ENCODE measurements at places on chromosomes 16 and 17.
A peak's percentile ranks its signal among the peaks of the same experiment; 100 is the strongest.

GRCh38 chr17:32388613-32389459, 38.9 kb downstream of the ZNF207 start:
- no peak for DNase-seq

- DNase-seq = no peak
Measured at GRCh38 chr17:3986939-3987335, 22.7 kb upstream of the ATP2A3 start.

GRCh38 chr17:74283371-74283673, 9.3 kb downstream of the DNAI2 start:
- DNase-seq = no peak

GRCh38 chr17:2082003-2082781, 27.3 kb downstream of the HIC1 start:
- no peak for DNase-seq

- no peak for DNase-seq
Measured at GRCh38 chr17:75041656-75042280, 5.0 kb downstream of the ATP5PD start.

GRCh38 chr16:61681673-61682072, 354.6 kb downstream of the CDH8 start:
- no peak for DNase-seq

DNA sequence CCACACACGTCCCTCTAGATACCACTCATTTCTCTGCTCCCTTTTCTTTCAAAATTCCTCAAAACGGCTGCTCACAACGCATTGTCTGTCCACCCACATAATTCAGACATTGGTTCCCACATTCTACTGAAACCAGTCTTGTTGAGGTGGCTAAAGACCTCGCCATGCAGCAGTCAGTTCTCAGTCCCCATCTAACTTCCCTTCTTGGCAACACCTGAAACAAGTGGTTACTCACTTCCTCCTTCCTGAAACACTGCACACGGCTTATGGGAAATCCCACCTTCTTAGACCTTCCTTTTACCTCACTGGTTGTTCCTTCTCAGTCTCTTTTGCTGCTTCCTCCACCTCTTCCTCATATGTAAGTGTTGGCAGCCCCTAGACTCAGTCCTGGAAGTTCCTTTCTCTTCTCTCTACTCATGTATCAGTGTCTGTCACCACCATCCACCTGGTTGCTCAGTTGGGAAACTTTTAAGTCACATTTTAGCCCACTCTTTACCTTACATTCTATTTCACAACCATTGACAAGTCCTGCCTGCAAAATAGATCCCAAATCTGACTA, 277.1 kb downstream of the CEP112 start:
- no peak for DNase-seq

- DNase-seq = no peak
Measured at GRCh38 chr16:56977216-56977615, 12.1 kb upstream of the NLRC5 start.

- no peak for DNase-seq
Measured at GRCh38 chr17:50642071-50642721, 7.5 kb downstream of the ABCC3 start.

- no peak for DNase-seq
Measured at GRCh38 chr17:42275527-42276358, 448 bp downstream of the STAT5B start.

DNA sequence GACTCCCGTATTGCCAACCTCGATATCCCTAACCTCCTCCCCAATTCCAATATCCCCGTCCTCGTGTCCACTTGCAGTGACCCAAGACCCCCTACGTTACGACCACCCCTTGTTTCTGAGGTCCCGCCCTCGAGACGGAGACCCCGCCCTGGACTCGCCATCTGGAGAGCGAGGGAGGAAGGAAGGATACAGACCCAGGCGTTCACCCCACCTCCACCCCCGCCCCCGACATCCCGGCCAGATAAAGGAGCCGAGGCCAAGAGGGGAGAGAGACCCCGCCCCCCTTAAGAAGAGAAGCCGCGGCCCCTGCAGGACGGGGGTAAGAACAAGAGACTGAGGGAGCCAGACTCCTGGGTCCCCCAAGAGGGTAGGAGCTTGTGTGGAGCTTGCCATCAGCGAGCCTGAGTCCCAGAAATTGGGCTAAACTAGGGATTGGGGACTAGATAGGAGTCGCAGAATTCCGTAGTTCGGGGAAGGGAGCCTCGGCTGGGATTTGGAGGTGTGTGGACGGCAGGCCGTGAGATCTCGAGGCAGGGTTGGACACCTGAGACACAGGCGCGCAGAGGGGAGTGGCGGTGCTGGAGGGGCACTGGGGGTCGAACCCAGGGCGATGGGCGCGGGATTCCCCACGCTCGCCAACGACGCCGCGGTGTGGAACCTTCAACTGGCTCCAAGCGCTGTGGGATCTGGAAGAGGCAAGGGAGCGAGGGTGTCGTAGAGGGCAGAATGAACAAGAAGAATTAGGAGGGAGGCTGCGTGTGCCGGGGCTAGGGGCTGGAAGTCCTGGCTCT, at the start of gene BCL6B:
Gene BCL6B, plus strand, starts transcription at position 270 of the 791 bp plus-strand sequence. CDS start 622 bp downstream, outside the sequence.
- DNase-seq = no peak

- peak; percentile 77 for DNase-seq
Measured at GRCh38 chr17:77437017-77437416, 296.2 kb downstream of the SEC14L1 start.

DNA sequence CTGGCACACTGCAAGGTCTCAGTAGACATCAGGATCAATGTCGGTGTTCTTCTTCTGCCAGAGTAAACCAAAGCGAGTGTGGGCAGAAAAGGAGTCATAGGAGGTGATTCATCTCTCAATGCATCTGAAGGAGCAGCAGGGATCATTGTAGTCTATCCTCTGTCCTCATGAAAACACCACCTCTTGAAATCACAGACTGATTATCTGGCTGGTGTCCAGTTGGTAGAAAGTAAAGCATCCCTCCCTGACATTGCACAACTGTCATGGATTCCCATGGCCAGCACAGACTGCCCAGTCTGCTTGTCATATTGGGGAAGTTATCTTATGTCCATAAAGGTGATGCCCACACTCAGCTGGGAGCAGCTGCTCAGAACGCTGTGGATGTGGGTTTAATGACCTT, 74.1 kb downstream of the ABCC12 start:
- no peak for DNase-seq

DNA sequence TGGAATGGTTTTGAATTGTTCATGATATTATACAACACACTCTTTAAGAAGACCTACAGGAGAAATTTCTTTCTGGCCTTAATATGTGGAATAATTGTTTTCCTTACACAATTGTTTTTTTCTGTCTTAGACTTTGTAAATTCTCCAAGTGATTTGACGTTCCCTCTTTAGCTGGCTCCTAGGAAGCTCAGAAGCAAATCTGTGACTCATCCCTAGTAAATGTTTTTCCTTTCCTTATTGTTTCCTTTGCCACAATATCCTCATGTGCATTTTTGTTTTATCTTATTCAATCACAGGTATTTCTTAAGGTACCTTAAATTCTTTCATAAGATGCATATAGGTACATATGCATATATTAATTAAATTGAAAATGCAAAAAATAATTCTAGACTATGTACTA, 13.5 kb downstream of the KIAA0753 start:
- no peak for DNase-seq

DNA sequence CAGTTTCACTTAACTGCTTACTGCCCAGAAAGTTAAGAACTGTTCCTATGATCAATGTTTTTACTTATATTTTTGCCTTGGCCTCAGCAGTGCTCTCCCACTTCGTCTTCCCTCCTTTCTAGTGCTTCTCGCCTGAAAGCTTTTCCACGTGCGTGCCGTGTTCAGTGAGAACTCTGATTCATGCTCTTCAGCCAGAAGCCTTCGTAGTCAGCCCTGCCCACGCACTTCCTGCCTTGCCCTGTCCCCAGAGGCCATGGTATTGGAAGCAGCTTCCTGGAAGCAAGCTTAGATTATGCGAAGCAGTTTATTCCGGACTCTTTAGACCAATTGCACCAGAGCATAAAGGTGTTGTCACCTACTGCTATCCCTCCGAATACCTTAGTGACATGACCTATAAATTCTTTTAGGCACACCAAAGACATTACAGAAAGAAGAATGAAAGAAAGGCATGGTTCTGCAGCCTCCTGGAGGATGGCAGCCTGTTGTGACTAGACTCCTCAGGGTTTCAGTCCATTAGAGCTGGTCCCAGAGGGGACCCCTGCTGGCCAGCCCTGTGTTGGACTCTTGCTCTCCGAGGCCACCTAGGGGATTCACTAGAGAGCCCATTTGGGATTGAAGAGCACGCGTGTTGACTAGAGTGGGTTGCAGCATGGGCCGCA, 105.2 kb downstream of the RPTOR start:
- DNase-seq = peak; percentile 57

- DNase-seq = no peak
Measured at GRCh38 chr16:89039756-89040155, 53.9 kb upstream of the ACSF3 start.

DNA sequence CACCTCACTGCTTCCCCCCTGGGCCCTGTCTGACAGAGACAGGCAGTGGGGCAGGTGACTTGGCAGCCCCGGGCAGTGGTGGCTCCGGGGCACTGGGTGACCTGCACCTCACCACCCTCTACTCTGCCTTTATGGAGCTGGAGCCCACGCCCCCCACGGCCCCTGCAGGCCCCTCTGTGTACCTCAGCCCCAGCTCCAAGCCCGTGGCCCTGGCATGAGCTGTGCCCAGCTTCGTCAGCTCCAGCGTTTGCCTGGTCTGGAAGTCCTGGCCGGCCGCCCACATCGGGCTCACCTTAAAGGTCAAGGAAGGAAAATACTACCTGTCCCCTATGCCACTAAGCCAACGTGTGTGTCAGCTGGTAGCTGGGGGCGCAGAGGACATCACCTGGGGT, 15.2 kb downstream of the UNC119 start:
- no peak for DNase-seq

DNA sequence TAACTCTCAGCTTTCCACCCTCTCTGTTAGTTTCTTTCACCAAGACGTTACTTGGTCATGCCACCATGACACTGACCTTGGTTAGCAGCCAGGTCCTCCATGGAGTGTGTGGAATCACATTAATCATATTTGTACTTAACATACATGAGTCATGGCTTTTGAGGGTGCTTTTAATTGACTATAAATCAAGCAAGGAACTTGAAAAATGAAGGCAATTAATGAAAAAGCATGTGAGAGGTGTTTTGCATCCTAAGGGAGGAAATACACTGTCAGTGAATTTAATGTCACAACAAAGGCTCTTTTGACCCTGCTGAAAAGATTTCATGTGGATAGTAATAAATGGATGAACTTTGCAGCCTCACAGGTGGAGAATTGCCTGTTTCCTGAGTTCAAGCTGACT, 240.7 kb downstream of the CDH13 start:
- DNase-seq = no peak

- peak; percentile 94 for DNase-seq
Measured at GRCh38 chr17:50289991-50290702, 15.9 kb downstream of the TMEM92 start.

- DNase-seq = no peak
Measured at GRCh38 chr17:56142781-56143180, 10.5 kb upstream of the ANKFN1 start.

DNA sequence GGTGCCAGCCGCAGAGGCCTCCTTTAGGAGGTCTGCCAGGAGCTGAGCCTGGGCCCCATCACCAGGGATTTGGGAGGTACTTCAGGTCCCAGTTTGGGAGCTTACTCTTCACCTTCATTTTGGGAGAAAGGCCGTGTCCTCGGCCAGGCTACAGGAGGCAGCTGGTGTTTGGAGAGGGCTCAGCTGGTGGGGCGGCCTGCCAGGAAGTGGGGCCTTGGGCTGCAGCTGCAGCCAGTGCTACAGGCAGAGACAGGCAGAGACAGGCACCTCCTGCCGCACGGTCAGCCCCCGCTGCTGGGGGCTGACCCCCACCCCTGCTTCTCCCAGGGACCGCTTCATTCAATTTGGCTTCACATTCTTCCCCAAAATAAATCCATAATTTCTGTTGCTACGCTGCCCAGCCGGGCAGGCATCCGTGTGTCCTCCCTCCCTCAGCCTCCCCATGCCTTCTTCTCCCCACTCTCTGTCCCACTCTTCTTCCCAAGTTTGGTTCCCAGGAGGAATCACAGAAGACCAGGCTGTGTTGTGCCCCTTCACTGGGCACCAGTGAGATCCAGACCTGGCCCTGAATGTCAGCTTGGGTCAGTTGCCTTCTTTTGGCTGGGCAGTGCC, 6.1 kb downstream of the TMEM235 start:
- DNase-seq = no peak

DNA sequence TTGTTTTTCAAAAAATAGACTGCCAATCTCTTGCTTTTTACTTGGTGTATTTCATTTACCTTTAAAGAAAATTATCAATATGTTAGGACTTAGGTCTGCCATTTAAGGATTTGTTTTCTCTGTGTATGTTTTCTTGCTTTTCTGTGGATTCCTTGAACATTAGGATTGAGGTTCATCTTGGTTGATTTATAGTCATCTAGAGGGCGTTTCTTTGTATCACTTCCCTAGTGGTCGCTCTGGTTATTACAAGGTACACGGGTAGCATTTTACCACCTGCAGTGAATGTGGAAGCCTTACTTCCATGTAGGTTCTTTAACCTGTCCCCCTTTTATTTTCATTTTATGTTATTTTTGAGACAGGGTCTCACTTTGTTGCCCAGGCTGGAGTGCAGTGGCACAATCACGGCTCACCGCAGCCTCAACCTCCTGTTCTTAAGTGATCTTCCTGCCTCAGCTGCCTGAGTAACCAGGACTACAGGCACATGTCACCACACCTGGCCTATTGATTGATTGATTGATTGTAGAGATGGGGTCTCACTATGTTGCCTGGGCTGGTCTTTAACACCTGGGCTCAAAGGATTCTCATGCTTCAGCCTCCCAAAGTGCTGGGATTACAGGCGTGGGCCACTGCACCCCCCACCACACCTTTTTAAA, 35.2 kb upstream of the CBX4 start:
- DNase-seq = no peak

GRCh38 chr17:28580959-28581358, 4.3 kb upstream of the ALDOC start:
- DNase-seq = no peak

GRCh38 chr17:43377056-43377810, 21.6 kb upstream of the ARL4D start:
- DNase-seq = no peak

DNA sequence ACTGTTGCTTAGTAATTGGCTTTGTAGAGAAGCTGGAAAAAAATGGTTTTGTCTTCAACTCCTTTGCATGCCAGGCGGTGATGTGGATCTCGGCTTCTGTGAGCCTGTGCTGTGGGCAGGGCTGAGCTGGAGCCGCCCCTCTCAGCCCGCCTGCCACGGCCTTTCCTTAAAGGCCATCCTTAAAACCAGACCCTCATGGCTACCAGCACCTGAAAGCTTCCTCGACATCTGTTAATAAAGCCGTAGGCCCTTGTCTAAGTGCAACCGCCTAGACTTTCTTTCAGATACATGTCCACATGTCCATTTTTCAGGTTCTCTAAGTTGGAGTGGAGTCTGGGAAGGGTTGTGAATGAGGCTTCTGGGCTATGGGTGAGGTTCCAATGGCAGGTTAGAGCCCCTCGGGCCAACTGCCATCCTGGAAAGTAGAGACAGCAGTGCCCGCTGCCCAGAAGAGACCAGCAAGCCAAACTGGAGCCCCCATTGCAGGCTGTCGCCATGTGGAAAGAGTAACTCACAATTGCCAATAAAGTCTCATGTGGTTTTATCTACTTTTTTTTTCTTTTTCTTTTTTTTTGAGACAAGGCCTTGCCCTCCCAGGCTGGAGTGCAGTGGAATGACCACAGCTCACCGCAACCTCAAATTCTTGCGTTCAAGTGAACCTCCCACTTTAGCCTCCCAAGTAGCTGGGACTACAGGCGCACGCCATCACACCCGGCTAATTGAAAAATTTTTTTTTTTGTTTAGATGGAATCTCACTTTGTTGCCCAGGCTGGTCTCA, 6.2 kb upstream of the TMEM235 start:
- no peak for DNase-seq

GRCh38 chr16:71807905-71808592, 585 bp downstream of the AP1G1 start:
- DNase-seq = peak; percentile 72

GRCh38 chr17:31491376-31492131, 100.1 kb downstream of the RAB11FIP4 start:
- no peak for DNase-seq

All from tibial artery (tissue), 4 donors.